ENCODE measurements at places on chromosomes 7 and 10. TPM values are rescaled to one million over a fixed set of nuclear protein-coding genes. Genes with fewer than 3 reads are reported as not detected.
A peak's percentile ranks its signal among the peaks of the same experiment; 100 is the strongest.

- no peaks in the 10 kb centered on the region for H3K36me3 ChIP-seq
- no peak overlapping the region for H3K4me3 ChIP-seq
- H3K4me1 ChIP-seq: peaks cover 23% of the 10 kb centered on the region
- DNase-seq: no peak
These were observed 168.4 kb upstream of the CELF2 start for GRCh38 chr10:10849306-10849705.

GRCh38 chr10:111379534-111380187 is 302.8 kb downstream of the ADRA2A start:
- H3K36me3 ChIP-seq: no peaks in the 10 kb centered on the region
- DNase-seq: no peak

DNA sequence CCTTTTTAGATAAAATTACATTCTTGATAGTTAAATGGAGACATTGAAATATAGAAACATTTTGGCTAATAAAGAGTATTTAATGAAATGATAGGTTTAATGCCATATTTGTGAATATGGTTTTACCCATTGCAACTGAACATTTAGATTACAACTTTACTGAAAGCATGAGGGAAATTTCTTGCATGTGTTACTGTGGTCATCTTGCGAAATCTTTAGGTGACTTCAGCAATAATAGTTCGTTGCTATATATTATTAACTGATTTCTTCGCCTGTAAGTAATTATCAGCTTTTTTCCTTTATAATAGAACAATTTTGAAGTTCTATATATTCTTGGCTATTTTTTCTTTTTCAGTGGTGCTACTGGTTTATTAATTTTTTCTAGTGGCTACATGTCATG is 83.2 kb downstream of the MLLT10 start:
- H3K4me1 ChIP-seq: no peaks in the 10 kb centered on the region
- H3K27me3 ChIP-seq: peaks cover 4% of the 10 kb centered on the region
- no peaks in the 10 kb centered on the region for H3K36me3 ChIP-seq
- H3K4me3 ChIP-seq: no peak overlapping the region
- DNase-seq: no peak

- no peak overlapping the region for H3K4me3 ChIP-seq
- H3K36me3 ChIP-seq: peaks cover 6% of the 10 kb centered on the region
- peak; percentile 53 for DNase-seq
These were observed 93.6 kb upstream of the COL1A2 start for GRCh38 chr7:94301024-94301586.

DNA sequence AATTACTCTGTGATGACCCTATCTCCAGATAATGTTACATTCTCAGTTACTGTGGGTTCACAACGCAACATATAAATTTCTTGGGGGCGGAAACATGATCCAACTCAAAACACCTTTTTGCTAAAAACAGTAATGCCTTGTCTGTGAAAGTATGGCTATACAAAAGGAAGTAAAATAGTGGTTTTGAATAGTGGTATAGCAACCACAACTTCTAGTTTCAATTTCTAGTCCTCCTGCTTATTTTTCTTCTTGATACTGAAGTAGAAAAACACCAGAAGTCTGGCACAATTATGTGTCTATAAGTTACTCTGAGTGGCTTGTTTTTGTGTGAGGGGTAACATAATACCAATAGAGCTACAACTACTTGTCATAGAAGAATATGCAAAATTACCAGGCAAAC is 21.5 kb upstream of the ZNF800 start:
- H3K27me3 ChIP-seq: peaks cover 2% of the 10 kb centered on the region
- no peaks in the 10 kb centered on the region for H3K36me3 ChIP-seq
- no peak overlapping the region for H3K4me3 ChIP-seq
- no peaks in the 10 kb centered on the region for H3K4me1 ChIP-seq
- DNase-seq: no peak
- no peak overlapping the region for H3K27ac ChIP-seq

- no peaks in the 10 kb centered on the region for H3K4me1 ChIP-seq
- no peaks in the 10 kb centered on the region for H3K27me3 ChIP-seq
- H3K36me3 ChIP-seq: peaks cover 30% of the 10 kb centered on the region
These were observed 192.8 kb upstream of the ZMIZ1 start for GRCh38 chr10:78875932-78876331.

DNA sequence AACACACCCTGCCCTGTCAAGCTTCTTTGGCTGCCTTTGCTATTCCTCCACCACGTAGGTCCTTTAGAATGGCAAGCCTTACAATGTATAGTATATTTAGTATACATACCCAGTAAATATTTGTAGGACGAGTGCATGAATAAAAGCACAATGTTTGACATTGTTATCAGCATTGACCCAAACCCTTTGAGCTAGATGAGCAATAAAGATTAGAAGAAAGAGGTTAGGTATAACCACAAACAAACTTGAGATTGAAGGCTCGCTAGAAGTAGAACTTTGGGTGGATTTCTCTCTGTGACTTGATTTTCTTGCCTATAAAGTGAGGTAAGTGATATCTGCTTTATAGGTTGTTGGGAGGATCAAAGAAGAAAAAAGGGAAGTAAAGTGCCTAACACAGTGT is 561.0 kb upstream of the GALNT17 start:
- peak overlapping the region; percentile 44 for H3K27ac ChIP-seq
- no peaks in the 10 kb centered on the region for H3K36me3 ChIP-seq
- peaks cover 4% of the 10 kb centered on the region for H3K27me3 ChIP-seq
- peak overlapping the region; percentile 40 for H3K4me3 ChIP-seq
- no peak for DNase-seq

- H3K4me3 ChIP-seq: no peak overlapping the region
- no peaks in the 10 kb centered on the region for H3K36me3 ChIP-seq
- H3K27ac ChIP-seq: no peak overlapping the region
- H3K4me1 ChIP-seq: no peaks in the 10 kb centered on the region
- H3K27me3 ChIP-seq: peaks cover 3% of the 10 kb centered on the region
These were observed 166.0 kb upstream of the MDFIC start for GRCh38 chr7:114755856-114756255.

CCDC126 gene
- total RNA-seq: 17.4 TPM

TUBB8 gene
- 1.1 TPM for total RNA-seq

All from glutamatergic neuron (in vitro differentiated cells).